Omental fat pad (tissue), 4 donors: ENCODE measurements at places on chromosomes 2 and 18. TPM values are rescaled to one million over a fixed set of nuclear protein-coding genes. Genes with fewer than 3 reads are reported as not detected.

GRCh38 chr18:71329114-71329513 lies 1040.3 kb downstream of the SOCS6 start:
- DNase-seq, result no peak

DNA sequence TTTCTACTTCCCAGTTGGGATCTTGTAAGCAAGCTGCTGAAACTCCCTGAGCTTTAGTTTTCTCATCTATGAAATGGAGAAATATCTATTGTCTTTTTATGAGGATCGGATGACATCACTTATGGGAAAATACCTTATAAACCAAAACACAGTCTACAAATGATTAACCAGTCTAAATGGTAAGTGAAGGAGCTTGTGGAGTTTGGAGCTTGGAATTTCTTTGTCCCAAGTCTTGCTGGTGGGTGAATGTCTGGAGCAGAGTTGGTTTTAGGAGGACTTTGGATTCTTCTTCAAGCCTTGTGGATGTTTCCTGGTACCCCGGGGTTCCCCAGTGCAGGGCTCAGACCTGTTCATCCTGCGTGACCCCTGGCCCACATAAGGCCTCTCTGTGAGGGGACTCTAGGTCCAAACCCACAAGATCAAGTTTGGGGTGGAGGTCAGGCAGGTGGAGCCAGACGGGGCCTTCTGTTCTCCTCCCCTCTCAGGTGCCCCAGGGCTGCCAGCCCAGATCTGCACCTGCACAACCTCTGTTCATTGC lies 43.2 kb downstream of the FOSL2 start:
- no peak for DNase-seq

DNA sequence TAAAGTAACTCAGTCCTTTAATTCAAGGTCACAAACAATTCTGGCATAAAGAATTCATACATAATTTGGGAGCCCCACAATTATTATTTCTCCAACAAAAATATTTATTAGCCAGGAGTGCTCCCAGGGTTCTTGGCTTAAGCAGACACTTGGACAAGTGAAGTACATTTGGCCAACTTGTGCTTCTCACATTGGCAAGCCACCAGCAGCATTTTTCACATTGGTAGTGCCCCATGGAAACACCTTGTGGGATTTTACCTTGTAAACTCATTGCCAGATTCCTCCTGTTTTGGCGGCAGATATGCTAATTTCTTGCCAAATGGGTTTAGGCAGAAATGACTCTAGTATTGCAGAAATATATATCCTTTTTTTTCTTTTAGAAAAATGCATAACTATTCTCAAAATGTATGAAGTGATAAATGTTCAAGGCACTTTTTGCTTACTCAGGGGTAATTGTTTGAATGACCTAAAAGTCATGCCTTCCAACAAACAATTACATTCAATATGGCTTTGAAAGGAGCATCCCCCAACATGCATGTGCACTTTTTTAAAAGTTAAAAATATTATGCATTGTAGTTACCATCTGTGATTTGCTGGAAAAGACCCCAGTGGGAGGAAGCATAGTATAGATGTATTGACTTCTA lies 113.5 kb downstream of the CSRNP3 start:
- DNase-seq, result no peak

- DNase-seq, result no peak
Measured at GRCh38 chr2:209460151-209460761, 36.4 kb downstream of the MAP2 start.

- no peak for DNase-seq
Measured at GRCh38 chr18:8794156-8794933, 89.0 kb downstream of the MTCL1 start.

- no peak for DNase-seq
Measured at GRCh38 chr2:62441421-62441820, 64.6 kb downstream of the TMEM17 start.

GRCh38 chr2:222778400-222778799 lies 82.4 kb upstream of the ACSL3 start:
- no peak for DNase-seq

GRCh38 chr18:77365667-77366066 lies 116.0 kb downstream of the GALR1 start:
- DNase-seq, result no peak

- no peak for DNase-seq
Measured at GRCh38 chr2:24566630-24567029, 75.6 kb downstream of the NCOA1 start.

GRCh38 chr2:45477546-45477945 lies 133.5 kb downstream of the SRBD1 start:
- DNase-seq, result no peak

DNA sequence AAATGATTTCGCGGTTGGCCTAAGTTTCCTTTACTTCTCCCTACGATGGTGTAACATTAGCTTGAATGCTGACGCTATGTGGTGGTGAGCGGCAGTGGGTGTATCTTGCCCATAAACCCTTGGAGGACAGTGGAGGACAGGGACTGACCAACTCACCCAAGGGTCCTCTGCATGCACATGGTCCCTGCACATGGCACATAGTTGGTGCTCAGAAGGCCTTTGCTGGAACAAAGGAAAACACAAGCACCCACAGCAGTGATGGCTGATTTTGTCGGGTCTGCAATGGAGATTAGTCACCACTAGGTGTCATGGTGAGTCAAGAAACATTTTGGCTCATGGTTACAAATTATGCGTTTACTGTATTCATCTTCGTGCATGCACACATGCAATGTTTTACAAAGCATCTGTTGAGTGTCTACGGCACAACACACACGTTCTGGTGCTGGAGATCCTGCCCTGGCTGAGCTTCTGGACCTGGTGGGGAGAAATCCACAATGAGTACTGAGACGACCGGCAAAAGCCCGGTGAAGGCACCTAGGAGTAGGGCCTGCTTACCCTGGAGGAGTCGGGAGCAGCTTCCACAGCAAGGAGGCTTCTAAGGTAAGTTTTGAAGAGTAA lies 44.0 kb downstream of the PDCL3 start:
- DNase-seq, result no peak

DNA sequence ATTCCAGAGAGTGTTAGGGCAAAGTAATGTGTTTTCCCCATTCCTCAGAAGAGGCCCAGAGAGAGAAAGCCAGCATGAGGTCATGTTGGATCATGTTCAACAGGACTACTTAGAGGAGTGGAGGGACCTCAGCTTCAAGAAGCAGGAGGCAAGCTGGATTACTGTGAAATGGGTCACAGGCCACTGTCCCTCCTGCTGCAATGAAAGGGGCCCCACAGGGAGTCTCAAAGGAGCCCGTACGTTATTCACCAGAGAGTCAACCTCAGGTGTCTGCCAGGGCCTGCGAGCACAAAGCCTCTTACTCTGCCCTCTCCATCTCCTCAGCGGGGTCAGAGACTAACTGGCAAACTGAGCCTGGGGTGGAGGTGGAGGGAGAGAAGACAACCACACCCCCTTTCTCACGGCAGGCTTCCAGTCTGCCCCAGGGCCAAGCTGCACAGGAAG lies 27.2 kb upstream of the ACYP2 start:
- DNase-seq, result no peak

GRCh38 chr2:75844651-75845050 lies 133.9 kb upstream of the GCFC2 start:
- DNase-seq, result no peak

DNA sequence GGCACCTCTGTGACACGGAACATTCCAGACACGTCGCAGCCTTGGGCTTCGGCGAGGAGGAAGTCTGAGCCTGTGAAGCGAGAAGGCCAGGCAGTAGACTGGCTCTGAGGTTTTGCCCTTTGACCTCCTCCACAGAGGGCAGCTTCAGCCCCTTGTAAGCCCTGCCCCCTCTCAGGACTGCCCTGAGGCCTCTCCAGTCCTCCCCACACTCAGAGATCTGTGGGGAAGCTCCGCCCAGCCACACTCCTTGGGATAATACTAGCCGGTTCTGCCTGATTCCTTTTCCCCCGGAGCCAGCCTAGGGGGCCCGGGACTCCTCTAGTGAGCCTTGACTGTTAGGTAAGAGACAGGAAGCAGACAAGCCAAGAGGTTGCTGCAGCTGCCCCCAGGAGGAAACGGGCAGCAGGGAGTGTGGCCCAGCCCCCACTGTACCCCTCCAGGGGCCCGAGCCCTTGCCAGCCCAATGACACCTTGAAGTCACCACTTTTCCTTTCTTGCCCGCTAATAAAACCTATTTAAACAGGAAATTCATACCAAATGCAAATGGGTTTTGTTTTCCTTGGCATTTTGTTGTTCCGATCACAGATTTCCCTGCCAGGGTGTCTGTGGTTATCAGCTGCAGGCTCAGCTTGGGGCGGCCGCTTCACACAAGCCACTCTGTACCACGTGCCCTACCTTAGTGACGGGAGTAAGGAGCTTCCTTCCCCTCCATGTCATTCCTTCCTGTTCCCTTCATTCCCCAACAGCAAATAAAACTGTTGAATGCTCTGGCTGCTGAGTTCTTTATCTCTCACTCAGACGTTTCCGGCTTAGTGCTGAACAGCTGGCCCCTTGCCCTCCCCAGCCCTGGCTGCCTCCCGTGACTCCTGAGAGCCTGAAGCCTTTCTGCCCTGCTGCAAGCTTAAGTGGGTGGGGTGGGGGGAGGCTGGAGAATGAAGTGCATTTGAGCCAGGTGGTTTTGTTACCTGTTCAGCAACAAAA lies 124.7 kb downstream of the CABLES1 start:
- DNase-seq, result no peak

DNA sequence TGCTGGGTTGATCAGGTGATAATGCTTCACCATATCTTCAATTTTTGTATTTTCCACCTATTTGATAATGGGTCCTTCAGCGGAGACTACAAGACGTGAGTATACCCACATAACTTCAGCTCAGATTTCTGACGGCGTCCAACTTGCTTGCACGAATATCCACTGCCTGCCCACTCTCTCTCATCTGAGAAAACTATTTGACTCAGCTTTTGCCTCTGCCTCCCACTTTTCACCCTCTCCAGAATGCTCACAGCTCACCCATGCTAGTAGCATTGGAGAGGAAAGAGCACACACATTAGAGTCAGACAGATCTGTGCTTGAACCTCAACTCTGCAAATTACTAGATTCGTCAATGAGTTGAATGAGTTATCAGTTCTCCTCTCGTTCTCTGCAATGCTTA lies 166.8 kb downstream of the BCL2 start:
- DNase-seq, result no peak

GRCh38 chr2:101803945-101804696 lies 106.6 kb downstream of the MAP4K4 start:
- DNase-seq, result no peak

GRCh38 chr2:162062559-162062958 lies 11.5 kb downstream of the DPP4 start:
- no peak for DNase-seq

- no peak for DNase-seq
Measured at GRCh38 chr18:64099244-64099643, 49.6 kb downstream of the LINC00305 start.

- no peak for DNase-seq
Measured at GRCh38 chr18:59470561-59471121, 111.6 kb upstream of the LMAN1 start.

GRCh38 chr2:28239207-28239606 lies 153.5 kb upstream of the FOSL2 start:
- no peak for DNase-seq

- no peak for DNase-seq
Measured at GRCh38 chr2:196750977-196751631, 48.4 kb downstream of the GTF3C3 start.

DNA sequence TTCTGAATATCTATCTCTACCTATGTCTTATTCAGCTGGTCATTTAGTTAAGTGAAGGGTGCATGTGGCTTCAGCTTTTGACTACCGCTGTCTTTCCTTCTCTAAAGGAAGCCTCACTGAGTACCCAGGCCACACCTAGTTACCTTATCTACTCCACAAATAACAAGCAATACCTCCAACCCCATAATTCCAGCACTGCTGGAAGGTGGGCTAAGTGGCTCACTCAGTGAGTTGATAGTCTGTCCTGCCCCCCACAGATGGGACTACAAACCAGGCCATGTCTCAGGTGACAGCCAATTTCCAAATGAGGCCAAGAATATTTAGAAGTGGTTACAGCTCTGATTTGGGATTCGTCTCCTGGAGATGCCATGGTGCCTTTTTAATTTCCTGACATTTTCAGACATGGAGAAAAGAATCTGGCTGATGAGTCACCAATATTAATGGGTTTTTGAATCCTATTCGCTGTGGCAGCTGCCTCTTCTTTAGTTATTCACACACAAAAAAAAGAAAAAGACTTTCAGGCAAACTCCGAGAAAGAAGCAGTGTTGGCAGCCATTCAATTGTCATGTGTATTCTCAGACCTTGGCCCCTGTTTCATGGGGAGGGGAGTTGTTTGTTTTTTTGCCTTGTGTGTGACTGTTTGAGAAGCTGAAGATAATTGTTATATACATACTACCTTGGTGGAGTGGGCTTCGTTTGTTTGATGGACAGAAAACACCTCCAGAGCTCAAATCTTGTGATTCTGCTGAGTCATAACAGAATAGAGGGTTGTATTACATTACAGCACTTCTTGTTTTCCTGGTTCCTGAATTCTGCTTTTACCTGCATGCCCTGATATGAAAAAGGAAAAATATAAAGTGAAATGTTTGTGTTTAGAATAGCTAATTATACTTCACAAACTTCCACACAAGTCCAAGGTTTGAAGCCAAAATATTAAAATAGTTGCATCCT lies 64.2 kb downstream of the SCG2 start:
- no peak for DNase-seq

DNA sequence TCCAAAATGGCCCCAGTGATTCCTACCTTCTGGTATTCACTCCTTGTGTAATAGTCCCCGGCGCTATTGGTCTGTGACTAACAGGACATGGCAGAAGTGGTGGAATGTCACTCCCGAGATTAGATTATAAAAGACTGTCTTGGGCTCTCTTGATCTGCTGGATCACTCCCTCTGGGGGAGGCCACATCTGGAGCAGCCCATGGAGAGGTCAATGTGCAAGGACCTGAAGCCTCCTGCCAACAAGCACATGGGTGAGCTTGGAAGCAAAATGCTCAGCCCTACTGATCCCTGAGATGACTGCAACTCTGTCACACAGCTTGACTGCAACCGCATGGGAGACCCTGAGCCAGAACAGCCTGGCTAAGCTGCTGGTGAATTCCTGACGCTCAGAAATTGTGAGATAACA lies 94.3 kb upstream of the GLI2 start:
- no peak for DNase-seq

The PLEK gene
- 55.1 TPM for total RNA-seq

The NEU2 gene
- total RNA-seq, result not detected

The MATN3 gene
- total RNA-seq, result 0.28 TPM

The CCDC74B gene
- total RNA-seq, result 1.4 TPM

The PLCD4 gene
- total RNA-seq, result 2.3 TPM

The SPP2 gene
- total RNA-seq, result not detected

The MROH2A gene
- not detected for total RNA-seq

The SF3B6 gene
- total RNA-seq, result 87.8 TPM

The TFCP2L1 gene
- total RNA-seq, result 3.8 TPM

The ZNF521 gene
- total RNA-seq, result 79.9 TPM
